ENCODE measurements at places on chromosomes 4 and X.

DNA sequence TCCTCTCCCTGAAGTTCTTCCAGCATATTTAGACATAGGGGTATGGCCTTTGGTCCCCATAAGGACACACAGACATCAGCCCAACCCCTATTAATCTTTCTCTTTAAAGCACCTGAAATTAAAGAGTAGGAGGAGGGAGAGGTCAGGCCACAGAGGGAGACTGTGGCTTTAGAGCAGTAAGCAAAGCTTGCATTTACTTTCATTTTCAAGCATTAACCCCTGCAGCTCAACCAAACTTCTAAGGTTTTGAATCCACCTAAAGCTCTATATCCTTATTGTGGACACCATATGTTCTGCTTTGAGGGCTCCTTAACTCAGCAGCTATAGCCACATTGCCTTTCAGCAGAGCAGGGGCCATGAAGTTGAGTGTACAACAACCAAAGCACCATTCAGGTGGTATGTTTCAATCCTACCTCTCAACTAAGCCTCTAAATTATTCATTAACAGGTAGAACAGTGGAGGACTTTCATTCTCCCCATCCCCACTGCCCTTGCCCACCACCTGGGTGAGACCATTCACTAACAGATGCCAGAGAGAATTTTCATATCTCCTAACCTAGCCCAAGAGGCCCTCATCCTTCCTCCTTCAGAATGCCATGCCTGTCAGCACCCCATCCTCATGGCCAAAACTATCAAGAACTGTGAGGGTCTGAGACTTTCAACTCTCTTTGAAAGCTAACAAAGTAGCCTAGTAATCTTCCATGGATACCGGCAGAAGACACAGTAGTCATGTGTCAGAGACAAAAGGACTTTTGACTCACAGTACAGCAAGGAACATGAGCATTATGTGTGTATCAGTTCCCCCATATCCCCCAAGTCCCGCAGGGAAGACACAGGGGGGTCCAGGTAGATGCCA is 20.8 kb downstream of the LIN54 start:
- DNase-seq: no peak

- no peak for DNase-seq
These were observed 6.3 kb upstream of the FGFR3 start for GRCh38 chr4:1786544-1787362.

DNA sequence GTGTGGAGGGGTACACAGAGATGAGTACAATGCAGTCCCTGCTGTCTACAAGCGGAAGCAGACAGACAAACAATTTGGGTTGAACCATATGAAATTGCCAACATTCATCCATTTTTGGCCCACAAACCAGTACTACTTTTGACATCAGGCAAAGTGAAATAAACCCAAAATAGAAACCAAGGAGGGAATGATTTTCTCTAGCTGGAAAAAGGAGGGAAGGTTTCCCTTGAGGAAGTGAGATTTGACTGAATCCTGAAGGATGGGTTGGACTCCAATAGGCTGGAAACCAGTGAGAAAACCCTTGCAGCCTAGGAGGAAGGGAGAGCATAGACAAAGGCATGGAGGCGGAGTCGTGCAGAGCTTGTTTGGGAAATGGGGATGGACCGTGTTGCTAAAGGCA is 63.5 kb upstream of the PJA1 start:
- DNase-seq: no peak

GRCh38 chr4:702618-703048 is 3.0 kb upstream of the PCGF3 start:
- DNase-seq: no peak

GRCh38 chr4:37389967-37390580 is 145.5 kb downstream of the NWD2 start:
- no peak for DNase-seq

GRCh38 chrX:24294619-24295018 is 19.2 kb downstream of the SUPT20HL2 start:
- DNase-seq: no peak

- no peak for DNase-seq
These were observed 3.5 kb downstream of the ADRA2C start for GRCh38 chr4:3769642-3770184.

Measured in activated CD4-positive, alpha-beta T cell treated with anti-CD3 and anti-CD28 coated beads for 1 hour (primary cell).